Stimulated activated CD4-positive, alpha-beta T cell treated with anti-CD3 and anti-CD28 coated beads, TNF-alpha, amount 100 ng/mL, for 48 hours (primary cell): ENCODE measurements at places on chromosomes 2 and 18.

GRCh38 chr2:152447897-152448296 lies 112.9 kb downstream of the FMNL2 start:
- no peak for DNase-seq

- DNase-seq: no peak
Measured at GRCh38 chr2:140639628-140640027, 1491.2 kb downstream of the LRP1B start.

- DNase-seq: no peak
Measured at GRCh38 chr2:160737247-160737646, 243.6 kb upstream of the RBMS1 start.

DNA sequence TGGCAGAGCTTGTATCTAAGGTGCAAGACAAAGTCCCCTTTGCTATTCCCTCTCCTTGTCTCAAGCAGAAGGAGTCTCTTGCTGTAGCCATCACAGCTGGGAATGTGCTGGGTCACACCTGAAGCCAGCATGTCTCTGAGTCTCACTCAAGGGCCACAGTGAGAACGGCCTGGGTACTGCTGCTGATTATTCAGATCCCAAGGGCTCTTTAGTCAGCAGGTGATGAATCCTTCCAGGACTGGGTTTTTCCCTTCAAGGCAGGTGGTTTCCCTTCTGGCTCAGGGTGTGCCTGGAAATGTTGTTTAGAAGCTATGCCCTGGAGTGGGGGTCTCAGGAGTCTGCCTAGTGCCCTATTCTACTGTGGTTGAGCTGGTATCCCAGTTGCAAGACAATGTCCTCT lies 356.3 kb downstream of the PARD3B start:
- no peak for DNase-seq

- DNase-seq: no peak
Measured at GRCh38 chr18:79569720-79570119, 109.9 kb upstream of the CTDP1 start.

GRCh38 chr18:48643262-48643661 lies 104.4 kb downstream of the CTIF start:
- DNase-seq: no peak

- no peak for DNase-seq
Measured at GRCh38 chr18:14933049-14933851, 185.3 kb downstream of the ANKRD30B start.

- DNase-seq: no peak
Measured at GRCh38 chr2:42839809-42840501, 47.6 kb upstream of the HAAO start.

- DNase-seq: no peak
Measured at GRCh38 chr2:226118471-226119429, 680.9 kb downstream of the IRS1 start.

DNA sequence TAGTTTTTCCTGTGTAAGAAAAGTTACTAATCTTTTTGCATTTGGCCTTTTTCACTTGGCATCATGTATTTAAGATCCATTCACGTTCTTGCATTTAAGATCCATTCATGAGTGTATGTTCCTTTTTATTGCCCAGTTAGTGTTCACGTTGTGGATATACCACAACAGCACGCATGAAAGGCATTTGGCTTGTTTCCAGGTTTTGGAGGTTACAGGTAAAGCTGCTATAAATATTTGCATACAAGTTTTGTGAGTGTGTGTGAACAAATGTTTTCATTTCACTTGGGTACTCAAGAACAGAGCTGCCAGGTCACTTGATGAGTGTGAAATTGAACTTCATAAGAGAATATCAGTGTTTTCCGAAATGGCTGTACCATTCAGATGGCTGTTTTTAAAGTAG lies 121.2 kb downstream of the CCBE1 start:
- DNase-seq: no peak

- no peak for DNase-seq
Measured at GRCh38 chr2:51053213-51053612, 21.3 kb upstream of the NRXN1 start.

DNA sequence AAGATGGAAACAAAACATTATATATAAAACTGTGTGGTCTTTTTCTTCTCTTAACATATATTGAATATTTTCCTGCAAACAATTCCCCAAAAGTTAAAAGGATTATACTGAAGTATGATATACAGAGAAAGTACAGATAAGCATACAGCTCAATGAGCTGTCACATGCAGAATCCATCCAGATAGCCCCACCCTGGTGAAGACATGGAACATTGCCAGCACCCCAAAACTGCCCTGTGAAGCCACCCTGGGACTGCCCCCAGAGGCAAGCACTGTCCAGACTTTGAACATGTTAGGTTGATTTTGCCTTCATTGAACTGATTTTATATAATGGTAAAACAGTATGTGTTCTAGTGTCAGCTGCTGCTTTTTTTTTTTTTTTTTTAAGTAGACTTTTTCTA lies 112.3 kb upstream of the IL1R2 start:
- no peak for DNase-seq

GRCh38 chr2:86054535-86055082 lies 51.1 kb downstream of the POLR1A start:
- DNase-seq: no peak

DNA sequence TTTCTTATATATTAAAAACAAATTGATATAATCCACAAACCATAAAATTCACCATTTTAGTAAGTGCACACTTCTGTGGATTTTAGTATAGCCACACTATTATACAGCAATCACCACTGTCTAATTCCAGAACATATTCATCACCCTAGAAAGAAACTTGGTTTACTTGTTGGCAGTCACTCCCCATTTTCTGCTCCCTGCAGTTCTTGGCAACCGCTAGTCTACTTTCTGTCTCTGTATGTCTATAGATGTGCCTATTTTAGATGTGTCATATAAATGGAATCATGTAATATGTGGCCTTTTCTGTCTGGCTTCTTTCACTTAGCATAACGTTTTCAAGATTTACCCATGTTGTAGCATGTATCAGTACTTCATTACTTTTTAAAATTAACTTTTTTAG lies 5.7 kb downstream of the CKAP2L start:
- DNase-seq: no peak

- DNase-seq: peak; percentile 31
Measured at GRCh38 chr2:237774811-237775553, 23.6 kb upstream of the RBM44 start.

- no peak for DNase-seq
Measured at GRCh38 chr2:196515608-196516007, 123.9 kb upstream of the CCDC150 start.

DNA sequence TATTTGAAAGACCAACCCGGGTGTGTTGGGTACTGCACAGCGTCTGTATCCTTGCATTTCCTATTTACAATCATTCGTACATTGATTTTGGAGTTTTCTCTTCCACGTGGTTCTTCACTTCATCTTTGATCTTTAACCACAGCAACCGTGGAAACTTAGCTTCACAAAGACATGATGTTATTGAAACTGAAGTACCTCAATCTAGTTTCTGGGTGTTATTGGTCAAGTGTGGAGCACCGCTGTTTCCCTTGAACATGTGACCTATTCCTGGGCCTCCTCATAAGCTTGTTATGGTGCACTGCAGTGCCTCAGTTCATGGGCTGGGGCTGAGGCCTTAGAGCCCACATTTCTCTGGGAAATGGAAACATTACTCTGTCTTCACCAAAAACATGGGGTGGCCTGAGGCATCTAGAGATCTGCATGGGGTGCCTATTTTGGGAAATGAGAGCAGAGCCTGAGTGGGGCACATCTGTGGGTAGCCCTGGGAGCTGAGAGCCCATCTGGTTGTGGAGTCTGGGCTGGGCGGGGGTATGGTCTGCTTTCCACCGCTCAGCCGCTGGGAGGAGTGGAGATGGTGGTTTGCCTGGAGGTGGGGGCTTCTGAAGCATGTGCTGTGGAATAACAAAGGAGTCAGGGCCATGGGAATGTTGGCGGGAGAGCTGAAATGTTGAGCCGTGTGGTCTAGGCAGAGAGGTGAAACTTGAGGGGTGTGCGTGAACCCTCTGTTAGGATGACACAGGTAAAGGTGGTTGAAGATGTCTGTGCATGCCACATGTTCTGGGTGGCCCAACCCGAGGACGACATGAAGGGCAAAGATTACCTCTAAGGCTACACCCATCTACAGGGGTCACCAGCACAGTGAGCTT lies 37.4 kb downstream of the ZNF236 start:
- DNase-seq: peak; percentile 14

GRCh38 chr2:183291436-183291835 lies 167.2 kb downstream of the NUP35 start:
- DNase-seq: no peak

DNA sequence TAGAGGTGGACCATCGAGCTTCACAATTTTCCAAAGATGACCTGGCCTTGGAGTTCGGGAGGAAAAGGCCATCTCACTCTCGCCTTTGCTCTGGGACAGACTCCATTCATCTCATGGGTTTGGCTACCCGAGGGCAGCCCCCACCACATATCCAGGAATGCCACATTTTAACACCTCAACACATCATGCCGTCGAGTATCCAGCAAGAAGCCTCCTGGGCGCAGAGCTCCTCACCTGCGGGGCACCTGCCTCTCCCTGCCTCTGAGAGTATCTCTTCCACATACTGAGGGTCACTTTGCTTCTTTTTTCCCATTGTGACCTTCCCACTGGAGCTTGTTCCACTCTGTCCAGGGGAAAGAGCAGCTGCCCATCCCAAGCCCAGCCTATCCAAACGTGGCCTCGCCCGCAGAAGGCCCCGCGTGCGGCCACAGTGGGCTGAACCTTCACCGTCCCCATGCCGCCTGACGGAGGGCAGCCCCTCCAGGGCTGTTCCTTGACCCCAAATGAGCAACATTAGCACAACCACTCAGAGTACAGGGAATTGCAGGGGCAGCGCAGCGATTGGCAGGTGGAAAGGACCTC lies 5.5 kb upstream of the LIMS2 start:
- DNase-seq: no peak

- no peak for DNase-seq
Measured at GRCh38 chr2:102273619-102274211, 37.6 kb upstream of the IL1RL1 start.

DNA sequence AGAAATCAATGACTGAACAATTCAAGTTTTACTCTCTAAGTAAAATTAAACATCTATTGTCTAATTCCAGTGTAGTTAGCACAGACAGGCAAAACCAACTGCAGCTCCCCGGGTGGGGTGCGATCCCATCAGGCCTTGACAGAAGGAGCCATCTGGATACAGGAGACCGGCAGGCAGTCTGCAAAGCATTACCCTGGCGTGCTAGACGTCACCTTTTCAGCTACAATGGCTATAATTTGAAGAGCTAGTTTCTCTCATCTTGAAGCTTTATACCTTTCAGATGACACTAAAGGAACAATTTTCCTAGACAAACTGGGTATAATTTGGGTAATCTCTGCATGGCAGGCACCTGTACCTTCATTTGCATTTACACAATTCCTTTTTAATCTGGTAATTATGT lies 761.5 kb upstream of the SOX11 start:
- no peak for DNase-seq

- no peak for DNase-seq
Measured at GRCh38 chr2:215635788-215636139, 199.9 kb upstream of the FN1 start.

DNA sequence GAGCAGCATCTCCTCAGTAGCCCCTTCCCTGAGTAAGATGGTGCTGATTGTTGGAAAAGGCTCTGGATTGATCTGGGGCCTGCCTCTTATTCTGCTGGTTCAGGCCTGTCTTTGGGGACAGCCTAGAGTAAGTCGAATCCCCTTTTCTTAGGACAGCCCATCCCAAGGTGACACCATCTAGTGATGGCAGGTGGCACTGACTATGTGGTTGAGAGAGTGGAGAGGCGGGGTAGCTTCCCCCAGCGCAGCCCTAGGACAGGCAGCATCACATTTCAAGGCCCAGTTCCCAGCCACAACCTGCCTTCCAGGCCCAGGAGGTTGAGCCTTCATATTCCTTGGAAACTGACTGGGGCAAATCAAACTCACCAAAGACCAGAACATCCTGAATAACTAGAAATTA lies 69.1 kb upstream of the B3GNT7 start:
- DNase-seq: no peak

GRCh38 chr2:79447463-79447862 lies 65.4 kb upstream of the CTNNA2 start:
- DNase-seq: no peak

DNA sequence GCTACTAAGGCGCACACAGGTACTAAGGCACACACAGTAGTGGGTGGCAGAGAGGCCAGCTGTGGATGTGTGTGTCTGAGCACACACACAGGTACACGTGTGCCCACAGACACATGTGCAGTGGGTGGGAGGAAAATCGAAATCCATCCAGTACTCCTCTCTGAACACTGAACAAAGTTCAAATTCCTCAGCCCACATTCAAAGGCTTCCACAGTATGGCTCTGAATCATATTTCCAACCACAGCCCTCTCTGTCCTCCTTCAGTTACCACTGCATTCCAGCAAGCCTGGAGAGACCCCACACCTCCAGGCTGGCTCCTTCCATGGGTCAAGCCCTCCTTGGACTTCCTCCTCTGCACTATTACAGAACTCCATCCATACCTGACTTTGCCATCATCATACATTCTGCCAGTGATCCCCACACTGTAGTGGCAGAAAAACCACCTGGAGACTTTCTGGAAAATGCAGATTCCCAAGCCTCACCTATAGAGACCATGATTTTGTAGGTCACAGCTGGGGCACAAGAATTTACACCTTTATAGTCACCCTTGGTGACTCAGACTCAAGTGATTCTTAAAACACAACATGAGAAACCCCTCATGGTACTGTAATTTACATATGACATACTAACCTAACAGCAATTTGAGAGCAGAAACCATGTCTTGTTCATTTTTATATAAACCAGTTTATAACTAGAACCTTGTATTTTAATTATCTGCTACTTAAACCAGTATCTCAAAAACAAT lies 31.4 kb downstream of the EPG5 start:
- DNase-seq: no peak

GRCh38 chr2:203654826-203655225 lies 51.6 kb upstream of the CD28 start:
- no peak for DNase-seq

GRCh38 chr2:71746946-71747501 lies 293.7 kb downstream of the DYSF start:
- DNase-seq: no peak

DNA sequence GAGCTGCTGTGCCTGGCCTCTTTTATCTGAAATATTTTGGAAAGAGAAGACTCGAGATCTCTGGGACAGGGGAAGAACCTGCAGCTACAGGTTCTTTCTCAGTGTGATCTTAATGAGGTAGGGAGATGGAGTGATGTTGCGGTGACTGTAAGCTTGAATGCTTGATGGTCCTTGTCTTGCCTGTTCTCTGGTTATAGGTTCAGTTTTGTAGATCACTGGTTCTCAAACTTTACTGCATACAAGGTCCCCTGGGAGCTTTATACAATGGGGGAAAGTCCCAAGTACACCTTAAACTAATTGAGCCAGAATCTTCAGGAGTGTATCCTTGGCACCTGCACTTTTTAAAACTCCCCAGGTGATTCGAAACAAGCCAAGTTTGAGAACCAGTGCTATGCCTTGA lies 136.7 kb upstream of the CXCR4 start:
- DNase-seq: no peak

GRCh38 chr2:103464831-103465230 lies 703.0 kb downstream of the TMEM182 start:
- DNase-seq: no peak

- DNase-seq: no peak
Measured at GRCh38 chr2:109554758-109555157, 59.0 kb downstream of the SEPTIN10 start.
